ENCODE measurements at places on chromosomes 4 and X.
A peak's percentile ranks its signal among the peaks of the same experiment; 100 is the strongest.

DNA sequence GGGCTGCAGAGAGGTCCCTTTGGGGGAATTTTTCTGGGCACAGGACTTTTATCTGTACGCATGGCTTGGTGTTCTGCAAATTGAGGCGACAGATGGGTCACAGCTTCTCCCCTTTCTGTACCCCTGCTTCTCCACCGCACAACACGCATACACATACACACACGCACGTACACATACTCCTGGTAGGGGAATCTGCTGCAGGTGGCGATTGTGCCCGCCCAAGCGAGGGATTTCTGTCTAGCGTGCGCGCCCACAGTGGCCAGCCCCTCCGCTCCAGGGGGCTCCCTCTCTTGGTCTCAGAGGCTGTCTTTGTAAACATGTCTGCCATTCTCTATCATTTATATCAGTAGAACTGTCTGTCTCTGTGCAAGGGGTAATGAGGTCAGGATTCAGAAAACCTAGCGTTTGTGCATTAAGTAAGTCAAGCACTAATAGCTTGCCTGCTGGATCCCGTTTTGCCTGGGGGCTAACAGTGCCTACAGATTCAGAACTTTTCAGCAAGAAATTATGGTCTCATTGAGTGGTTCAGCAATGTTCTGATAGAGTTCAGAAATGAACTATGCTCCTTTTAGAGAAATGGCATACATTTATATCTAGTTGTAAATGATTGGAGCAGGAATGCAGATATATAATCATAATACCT lies 2.2 kb downstream of the GRID2 start:
- peaks cover 57% of the 10 kb centered on the region for H3K27me3 ChIP-seq
- H3K27ac ChIP-seq: no peak overlapping the region
- peaks cover 30% of the 10 kb centered on the region for H3K4me1 ChIP-seq
- H3K36me3 ChIP-seq: no peaks in the 10 kb centered on the region
- DNase-seq: peak; percentile 49

DNA sequence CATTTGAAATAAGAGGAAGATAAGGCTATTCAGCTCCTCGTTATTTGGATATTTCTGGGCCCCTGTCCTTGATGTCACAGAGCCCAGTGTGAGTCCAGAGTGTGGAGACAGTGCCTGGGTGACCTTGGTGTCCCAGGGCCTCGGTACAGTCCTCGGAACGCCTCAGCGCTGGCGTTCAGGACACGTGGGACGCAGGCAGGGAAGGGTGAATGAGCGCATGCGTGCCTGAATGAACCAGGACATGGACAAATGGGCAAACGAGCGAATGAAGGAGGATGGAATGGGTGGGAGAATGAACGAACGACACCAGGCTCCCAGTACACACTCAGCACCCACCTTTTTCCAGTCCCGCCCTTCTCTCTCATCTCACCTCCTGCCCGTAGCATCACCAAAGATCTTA lies 44.2 kb downstream of the EVC start:
- peaks cover 29% of the 10 kb centered on the region for H3K4me1 ChIP-seq
- no peak for DNase-seq
- H3K27me3 ChIP-seq: peaks cover 7% of the 10 kb centered on the region
- H3K36me3 ChIP-seq: peaks cover 52% of the 10 kb centered on the region
- H3K4me3 ChIP-seq: no peak overlapping the region
- peak overlapping the region; percentile 36 for H3K27ac ChIP-seq

DNA sequence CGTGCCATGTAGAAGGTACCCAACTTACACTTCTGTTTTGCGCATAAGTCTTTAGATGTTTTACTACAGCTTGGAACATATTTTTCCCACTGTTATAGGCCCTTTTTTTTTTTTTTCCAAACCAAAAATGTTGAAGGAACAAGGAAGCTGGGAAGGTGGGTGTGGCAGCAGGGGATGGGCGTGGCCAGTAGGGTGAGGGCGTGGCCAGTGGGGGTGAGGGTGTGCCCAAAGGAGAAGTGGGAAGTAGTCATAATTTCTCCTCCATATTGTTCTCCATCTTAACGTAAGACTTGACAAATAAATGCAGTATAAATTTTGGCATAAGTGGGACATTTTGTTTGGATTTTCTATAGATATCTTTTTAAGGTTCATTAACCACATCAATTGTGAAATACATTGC lies 30.4 kb downstream of the CLDN22 start:
- H3K27ac ChIP-seq: no peak overlapping the region
- peaks cover 6% of the 10 kb centered on the region for H3K27me3 ChIP-seq
- peaks cover 73% of the 10 kb centered on the region for H3K36me3 ChIP-seq
- H3K4me1 ChIP-seq: no peaks in the 10 kb centered on the region
- DNase-seq: no peak
- no peak overlapping the region for H3K4me3 ChIP-seq

GRCh38 chr4:66972087-66972486 lies 573.2 kb downstream of the CENPC start:
- no peaks in the 10 kb centered on the region for H3K27me3 ChIP-seq
- no peaks in the 10 kb centered on the region for H3K4me1 ChIP-seq
- no peak overlapping the region for H3K27ac ChIP-seq

GRCh38 chr4:88841635-88842034 lies 144.0 kb upstream of the NAP1L5 start:
- H3K4me1 ChIP-seq: peaks cover 4% of the 10 kb centered on the region
- peaks cover 46% of the 10 kb centered on the region for H3K36me3 ChIP-seq
- no peak overlapping the region for H3K27ac ChIP-seq
- no peak overlapping the region for H3K4me3 ChIP-seq
- no peak for DNase-seq
- H3K27me3 ChIP-seq: no peaks in the 10 kb centered on the region

- no peak overlapping the region for H3K27ac ChIP-seq
- DNase-seq: no peak
- no peaks in the 10 kb centered on the region for H3K4me1 ChIP-seq
- no peak overlapping the region for H3K4me3 ChIP-seq
Observed at GRCh38 chr4:30283336-30283735, 436.8 kb upstream of the PCDH7 start.

DNA sequence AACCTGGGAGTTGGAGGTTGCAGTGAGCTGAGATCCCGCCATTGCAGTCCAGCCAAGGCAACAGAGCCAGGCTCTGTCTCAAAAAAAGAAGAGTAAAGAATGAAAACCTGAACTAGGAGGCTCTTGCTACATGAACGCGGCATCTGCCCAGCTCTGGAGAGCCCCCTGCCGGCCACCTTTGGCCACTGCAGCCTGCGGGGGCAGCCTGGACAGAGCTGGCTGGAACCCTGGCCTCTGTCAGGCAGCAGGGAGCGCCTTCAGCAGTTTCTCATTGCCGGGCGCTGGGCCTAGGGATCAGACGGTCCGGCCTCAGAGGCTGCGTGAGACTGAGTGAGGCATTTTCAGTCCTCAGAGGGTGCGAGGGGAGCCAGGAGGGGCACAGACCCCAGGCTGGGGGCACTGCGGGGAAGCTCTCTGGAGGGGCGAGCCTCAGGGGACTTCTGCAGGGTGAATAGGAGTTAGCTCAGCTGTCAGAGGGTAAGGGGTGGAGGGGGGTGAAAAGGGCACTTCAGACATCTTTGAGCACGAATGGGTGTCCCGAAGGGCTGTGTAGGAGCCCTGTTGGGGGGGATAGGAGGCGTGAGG lies 17.5 kb downstream of the DOK7 start:
- H3K4me3 ChIP-seq: no peak overlapping the region
- peaks cover 18% of the 10 kb centered on the region for H3K27me3 ChIP-seq
- no peaks in the 10 kb centered on the region for H3K36me3 ChIP-seq
- peaks cover 13% of the 10 kb centered on the region for H3K4me1 ChIP-seq
- peak; percentile 95 for DNase-seq

- DNase-seq: peak; percentile 79
- no peaks in the 10 kb centered on the region for H3K36me3 ChIP-seq
- no peak overlapping the region for H3K27ac ChIP-seq
Observed at GRCh38 chr4:183398298-183399125, 45.9 kb upstream of the CDKN2AIP start.

GRCh38 chrX:38561951-38562719 lies 793 bp downstream of the TSPAN7 start:
- peaks cover 27% of the 10 kb centered on the region for H3K27me3 ChIP-seq
- peak; percentile 41 for DNase-seq
- H3K36me3 ChIP-seq: no peaks in the 10 kb centered on the region
- H3K4me1 ChIP-seq: peaks cover 7% of the 10 kb centered on the region
- peak overlapping the region; percentile 90 for H3K4me3 ChIP-seq
- no peak overlapping the region for H3K27ac ChIP-seq

Data from nephron progenitor cell (in vitro differentiated cells).